ENCODE measurements at places on chromosomes 6 and 20. TPM values are rescaled to one million over a fixed set of nuclear protein-coding genes. Genes with fewer than 3 reads are reported as not detected.

Gene NR2E1
- not detected for total RNA-seq

DNA sequence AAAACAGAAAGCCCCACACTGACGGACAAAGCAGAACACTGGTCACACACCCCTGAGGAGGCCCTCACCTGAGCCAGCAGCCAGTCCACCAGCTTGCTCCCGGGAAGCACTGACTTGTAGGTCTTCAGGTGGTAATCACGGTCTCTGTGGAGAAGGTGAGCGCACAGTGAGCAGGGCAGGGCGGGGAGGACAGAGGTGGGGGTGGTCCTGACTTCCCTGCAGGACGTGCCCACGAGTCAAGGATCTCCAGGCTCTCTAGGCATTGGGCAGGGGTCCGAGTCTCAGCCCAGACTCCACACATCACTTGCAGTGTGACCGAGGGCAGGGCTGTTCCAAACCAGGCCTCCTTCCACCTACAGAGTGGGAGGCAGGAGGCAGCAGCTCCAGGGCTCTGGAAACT is 151.7 kb downstream of the PREX1 start:
- no peak overlapping the region for H3K4me3 ChIP-seq
- H3K27me3 ChIP-seq, result no peaks in the 10 kb centered on the region
- H3K4me1 ChIP-seq, result no peaks in the 10 kb centered on the region
- no peak for DNase-seq
- H3K27ac ChIP-seq, result no peak overlapping the region

Gene POU5F1
- 12.9 TPM for total RNA-seq

GRCh38 chr20:52193133-52193532 is 1.6 kb upstream of the ZFP64 start:
- H3K4me3 ChIP-seq, result no peak overlapping the region
- H3K4me1 ChIP-seq, result peaks cover 10% of the 10 kb centered on the region
- H3K36me3 ChIP-seq, result no peaks in the 10 kb centered on the region
- H3K27me3 ChIP-seq, result no peaks in the 10 kb centered on the region
- no peak overlapping the region for H3K27ac ChIP-seq
- no peak for DNase-seq

Gene IGF2R
- total RNA-seq, result 82.2 TPM

Gene CLPSL1
- total RNA-seq, result not detected

GRCh38 chr6:26155061-26155930 is 68.1 kb downstream of the HFE start:
- H3K4me3 ChIP-seq, result peak overlapping the region; percentile 90
- DNase-seq, result no peak
- peak overlapping the region; percentile 99 for H3K27ac ChIP-seq
- H3K36me3 ChIP-seq, result no peaks in the 10 kb centered on the region

Gene FAM209B
- total RNA-seq, result not detected

DNA sequence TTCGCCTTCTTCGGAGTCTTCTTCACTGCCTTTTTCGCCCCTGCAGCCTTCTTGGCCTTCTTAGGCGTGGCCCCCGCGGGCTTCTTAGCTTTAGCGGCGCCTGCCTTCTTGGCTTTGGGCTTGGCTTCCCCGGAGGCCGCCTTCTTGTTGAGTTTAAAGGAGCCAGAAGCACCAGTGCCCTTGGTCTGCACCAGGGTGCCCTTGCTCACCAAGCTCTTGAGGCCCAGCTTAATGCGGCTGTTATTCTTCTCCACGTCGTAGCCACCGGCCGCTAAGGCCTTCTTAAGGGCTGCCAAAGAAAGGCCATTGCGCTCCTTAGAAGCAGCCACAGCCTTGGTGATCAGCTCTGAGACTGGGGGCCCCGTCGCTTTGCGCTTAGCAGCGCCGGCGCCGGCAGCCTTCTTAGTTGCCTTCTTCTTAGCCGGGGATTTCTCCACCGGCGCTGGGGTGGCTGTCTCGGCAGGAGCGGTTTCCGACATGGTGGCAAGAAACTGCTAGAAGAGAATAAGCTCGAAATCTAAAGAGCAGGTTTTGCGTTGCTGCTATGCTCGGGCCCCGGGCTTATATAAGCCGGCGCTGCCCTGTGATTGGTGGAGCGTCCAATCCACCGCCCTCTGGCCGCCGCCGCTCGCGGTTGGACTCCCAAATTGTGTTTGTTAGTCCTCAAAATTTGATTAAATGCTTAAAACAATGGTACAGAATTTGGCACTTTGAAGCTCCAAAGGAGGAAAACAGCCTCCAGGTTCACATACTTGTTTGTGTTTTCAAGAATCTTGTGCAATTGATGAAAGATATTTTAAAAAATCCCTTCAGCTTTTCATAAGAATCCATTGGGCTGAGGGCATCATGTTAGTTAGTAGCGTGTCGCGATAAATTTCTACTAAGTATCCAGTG is 44.9 kb downstream of the OR2B2 start:
- peak overlapping the region; percentile 20 for H3K27ac ChIP-seq
- peaks cover 28% of the 10 kb centered on the region for H3K4me1 ChIP-seq
- no peak for DNase-seq
- no peaks in the 10 kb centered on the region for H3K27me3 ChIP-seq
- peak overlapping the region; percentile 91 for H3K4me3 ChIP-seq

Gene OXT
- not detected for total RNA-seq

Gene NOP56
- total RNA-seq, result 125 TPM

GRCh38 chr6:5680095-5680494 is 326.6 kb downstream of the NRN1 start:
- no peaks in the 10 kb centered on the region for H3K27me3 ChIP-seq
- no peaks in the 10 kb centered on the region for H3K4me1 ChIP-seq
- no peaks in the 10 kb centered on the region for H3K36me3 ChIP-seq
- DNase-seq, result no peak

Gene OR2J3
- not detected for total RNA-seq

DNA sequence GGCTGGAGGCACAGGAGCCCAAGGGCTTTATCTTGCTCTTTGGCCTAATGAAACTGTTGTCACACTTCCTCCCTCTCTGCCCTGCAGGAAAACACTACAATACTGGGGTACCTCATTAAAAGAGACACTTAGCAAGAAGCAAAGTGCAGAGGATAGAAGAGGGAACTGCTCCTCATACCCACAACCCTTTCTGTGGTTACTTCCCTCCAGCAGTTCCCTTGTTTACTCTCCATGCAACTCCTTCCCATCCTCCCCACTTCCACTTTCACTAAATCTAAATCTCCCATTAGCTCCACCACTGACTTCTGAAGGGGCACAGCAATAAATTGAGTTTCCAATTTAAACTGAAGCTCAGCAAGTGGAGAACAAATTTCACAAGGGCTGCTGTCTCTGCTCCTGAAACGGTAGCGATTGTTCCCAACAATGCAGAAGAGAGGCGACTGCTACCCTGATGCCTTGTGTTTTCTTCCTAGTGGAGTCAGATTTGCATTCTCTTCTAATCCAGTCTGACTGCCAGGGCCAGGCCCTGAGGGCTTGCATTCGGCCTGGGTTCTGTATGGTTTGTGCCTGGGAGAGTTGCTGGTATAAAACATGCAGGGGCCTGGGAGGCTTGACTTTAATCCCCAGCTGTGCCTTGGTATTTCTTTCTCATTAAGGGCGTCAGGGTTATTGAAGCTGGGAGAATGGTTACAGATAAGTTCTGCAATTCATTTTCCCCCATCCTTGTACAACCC is 454.7 kb downstream of the TFAP2B start:
- DNase-seq, result no peak
- no peaks in the 10 kb centered on the region for H3K27me3 ChIP-seq

- no peaks in the 10 kb centered on the region for H3K4me1 ChIP-seq
- H3K27ac ChIP-seq, result no peak overlapping the region
- no peaks in the 10 kb centered on the region for H3K36me3 ChIP-seq
- no peak for DNase-seq
- H3K27me3 ChIP-seq, result no peaks in the 10 kb centered on the region
- no peak overlapping the region for H3K4me3 ChIP-seq
Observed at GRCh38 chr6:2037237-2037926, 208.0 kb downstream of the GMDS start.

DNA sequence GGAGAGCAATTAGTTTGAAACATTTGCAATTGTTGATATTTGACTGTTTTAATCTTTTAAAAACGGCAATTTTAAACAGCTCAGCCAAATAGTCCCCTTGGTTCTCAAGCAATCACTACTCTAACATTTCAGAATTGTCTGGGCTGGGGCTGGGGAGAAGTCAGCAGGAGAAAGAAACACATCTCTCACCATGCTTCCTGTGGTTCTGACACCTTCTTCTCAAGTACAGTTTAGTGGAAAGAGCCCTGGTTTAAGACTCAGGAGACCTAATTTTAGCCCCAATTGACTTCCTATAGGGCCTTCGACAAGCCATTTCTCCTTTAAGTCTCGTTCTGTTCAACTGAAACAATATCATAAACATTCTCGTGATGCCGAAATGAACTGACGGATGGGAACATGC is 168.4 kb upstream of the CDYL start:
- H3K4me3 ChIP-seq, result peak overlapping the region; percentile 61
- DNase-seq, result no peak

DNA sequence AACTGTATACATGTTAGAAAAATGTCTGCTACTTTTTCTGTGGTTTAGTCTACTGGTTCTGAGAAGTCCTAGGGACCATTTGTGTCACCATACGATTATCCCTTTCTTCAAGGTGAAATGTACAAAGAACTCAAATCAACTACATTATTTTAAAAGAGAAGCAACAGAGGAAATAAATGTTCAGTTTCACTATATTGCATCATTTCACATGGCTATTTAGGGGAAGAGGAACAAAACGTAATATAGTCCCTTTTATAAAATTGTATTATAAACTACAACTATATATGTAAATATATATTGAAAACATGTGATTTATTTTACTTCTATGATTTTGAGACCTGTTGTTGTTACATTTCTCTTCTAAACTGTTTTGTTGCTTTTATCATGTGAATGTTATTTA is 1308.0 kb downstream of the EPHA7 start:
- H3K4me3 ChIP-seq, result no peak overlapping the region
- no peak for DNase-seq
- H3K36me3 ChIP-seq, result no peaks in the 10 kb centered on the region
- H3K27ac ChIP-seq, result no peak overlapping the region
- H3K27me3 ChIP-seq, result no peaks in the 10 kb centered on the region

DNA sequence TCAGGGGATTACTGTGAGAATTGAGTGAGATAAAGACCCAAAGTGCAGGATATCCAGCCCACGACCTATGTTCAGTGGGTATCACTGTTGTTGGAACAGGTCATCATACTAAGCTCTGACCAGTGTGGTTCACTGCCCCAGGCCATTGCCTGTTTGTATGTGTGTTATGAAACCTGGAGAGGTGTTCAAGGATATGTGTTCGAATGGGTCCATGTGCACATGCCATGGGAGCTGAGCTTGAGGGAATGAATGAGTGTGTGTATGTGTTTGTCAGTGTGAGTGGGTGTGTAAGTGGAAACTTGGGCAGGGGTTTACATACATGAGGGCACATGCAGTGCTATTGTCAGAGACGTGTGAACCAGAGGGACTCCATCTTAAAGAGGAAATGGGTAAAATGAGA is 17.7 kb upstream of the AHCY start:
- H3K36me3 ChIP-seq, result no peaks in the 10 kb centered on the region
- no peak overlapping the region for H3K27ac ChIP-seq

DNA sequence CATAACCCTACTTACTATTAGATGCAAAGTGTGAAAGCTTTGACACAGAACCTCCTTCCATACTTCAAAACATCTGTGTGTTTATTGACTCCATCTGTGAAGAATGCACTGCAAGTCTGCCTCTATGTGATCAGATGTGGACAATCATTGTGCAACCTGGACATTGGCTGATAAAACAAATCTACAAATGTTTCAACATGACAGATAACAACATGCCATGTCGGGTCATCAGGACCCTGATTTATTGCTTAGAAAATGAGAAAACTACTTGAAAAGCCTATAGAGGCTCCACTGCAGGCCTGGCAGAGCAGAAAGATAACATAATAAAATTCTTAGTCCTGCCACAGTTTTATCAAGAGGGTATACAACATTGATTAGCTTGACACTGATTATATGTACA is 1286.4 kb downstream of the GRIK2 start:
- no peaks in the 10 kb centered on the region for H3K4me1 ChIP-seq
- no peak overlapping the region for H3K4me3 ChIP-seq
- no peaks in the 10 kb centered on the region for H3K36me3 ChIP-seq
- no peaks in the 10 kb centered on the region for H3K27me3 ChIP-seq

GRCh38 chr6:97113170-97113569 is 169.8 kb downstream of the MMS22L start:
- H3K4me3 ChIP-seq, result no peak overlapping the region
- H3K4me1 ChIP-seq, result no peaks in the 10 kb centered on the region
- DNase-seq, result no peak
- no peaks in the 10 kb centered on the region for H3K27me3 ChIP-seq

- no peaks in the 10 kb centered on the region for H3K36me3 ChIP-seq
- no peak for DNase-seq
- H3K27me3 ChIP-seq, result no peaks in the 10 kb centered on the region
- peaks cover 17% of the 10 kb centered on the region for H3K4me1 ChIP-seq
Observed at GRCh38 chr6:116531675-116532570, 13.6 kb downstream of the TRAPPC3L start.

DNA sequence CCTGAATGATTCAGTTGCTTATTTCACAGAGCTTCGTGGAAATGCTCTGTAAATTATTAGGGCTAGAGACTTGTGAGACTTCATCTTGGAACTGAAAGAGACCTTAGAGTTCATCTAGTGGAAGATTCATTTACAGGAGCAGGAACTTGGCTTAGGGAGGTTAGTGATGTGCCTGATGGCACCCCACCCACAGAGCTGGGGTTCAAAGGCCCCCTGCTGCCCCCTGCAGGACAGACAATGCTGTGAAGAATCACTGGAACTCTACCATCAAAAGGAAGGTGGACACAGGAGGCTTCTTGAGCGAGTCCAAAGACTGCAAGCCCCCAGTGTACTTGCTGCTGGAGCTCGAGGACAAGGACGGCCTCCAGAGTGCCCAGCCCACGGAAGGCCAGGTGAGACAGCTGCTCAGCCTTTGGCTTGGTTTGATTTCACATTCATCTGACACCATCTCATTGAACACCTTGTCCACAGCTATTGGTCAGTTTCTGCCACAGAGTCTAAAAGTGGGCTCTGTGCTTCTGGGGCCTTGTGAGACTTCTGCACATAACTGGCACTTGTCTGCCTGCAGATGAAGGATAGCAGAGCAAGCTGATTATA is 25.1 kb downstream of the MYBL2 start:
- no peak overlapping the region for H3K27ac ChIP-seq
- no peaks in the 10 kb centered on the region for H3K27me3 ChIP-seq
- DNase-seq, result no peak
- no peak overlapping the region for H3K4me3 ChIP-seq
- no peaks in the 10 kb centered on the region for H3K4me1 ChIP-seq

- no peaks in the 10 kb centered on the region for H3K4me1 ChIP-seq
- no peak for DNase-seq
- no peaks in the 10 kb centered on the region for H3K36me3 ChIP-seq
- no peak overlapping the region for H3K27ac ChIP-seq
Observed at GRCh38 chr6:29509239-29509638, 21.5 kb upstream of the MAS1L start.

Gene HCRTR2
- total RNA-seq, result not detected

GRCh38 chr20:25526446-25526845 is 58.9 kb downstream of the NINL start:
- H3K4me3 ChIP-seq, result peak overlapping the region; percentile 12
- no peaks in the 10 kb centered on the region for H3K36me3 ChIP-seq
- peak overlapping the region; percentile 92 for H3K27ac ChIP-seq

Gene RGS17
- 3.4 TPM for total RNA-seq

Gene C6orf163
- total RNA-seq, result 4.7 TPM

GRCh38 chr20:23349338-23350195 is 1.0 kb upstream of the NXT1 start:
- peak overlapping the region; percentile 95 for H3K27ac ChIP-seq
- peaks cover 6% of the 10 kb centered on the region for H3K36me3 ChIP-seq
- H3K4me1 ChIP-seq, result peaks cover 20% of the 10 kb centered on the region

All from thoracic aorta (tissue), 2 donors.